Activated T-cell treated with anti-CD3 and anti-CD28 coated beads, Interleukin-2, amount 50 U/mL, for 4 hours (primary cell): ENCODE measurements at places on chromosomes 11 and 22.

GRCh38 chr22:26589845-26590736, at the start of gene TPST2:
TPST2 (minus strand) TSS chr22:26590132; CDS start chr22:26541630, 48,502 bp downstream.
- peak; percentile 77 for DNase-seq

DNA sequence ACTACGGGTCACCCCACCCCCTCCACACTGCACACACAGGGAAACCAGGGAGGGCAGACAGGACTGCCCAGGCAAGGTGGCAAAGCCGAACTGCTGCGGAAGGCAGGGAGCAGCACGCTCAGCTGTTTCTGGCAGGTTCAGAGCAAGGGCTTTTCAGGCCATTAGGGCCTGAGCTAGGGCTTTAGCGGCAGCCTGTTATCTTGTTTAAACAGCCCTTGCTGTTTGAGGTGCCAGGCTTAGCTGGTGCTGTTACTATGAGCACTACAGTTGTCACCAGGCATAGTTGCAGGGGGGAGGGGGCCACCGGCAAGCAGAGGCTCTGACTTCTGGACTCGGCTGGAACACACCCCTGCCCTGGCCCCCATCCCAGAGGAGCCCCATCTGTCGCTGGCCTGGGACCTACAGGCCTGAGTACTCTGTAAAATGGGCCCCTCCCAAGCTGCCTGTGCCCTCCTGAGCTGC, 34.9 kb downstream of the RSPH14 start:
- DNase-seq = no peak

- no peak for DNase-seq
These were observed 123.6 kb downstream of the TRIM44 start for GRCh38 chr11:35786188-35786587.

GRCh38 chr22:46094676-46095075, 55.6 kb upstream of the PPARA start:
- no peak for DNase-seq

DNA sequence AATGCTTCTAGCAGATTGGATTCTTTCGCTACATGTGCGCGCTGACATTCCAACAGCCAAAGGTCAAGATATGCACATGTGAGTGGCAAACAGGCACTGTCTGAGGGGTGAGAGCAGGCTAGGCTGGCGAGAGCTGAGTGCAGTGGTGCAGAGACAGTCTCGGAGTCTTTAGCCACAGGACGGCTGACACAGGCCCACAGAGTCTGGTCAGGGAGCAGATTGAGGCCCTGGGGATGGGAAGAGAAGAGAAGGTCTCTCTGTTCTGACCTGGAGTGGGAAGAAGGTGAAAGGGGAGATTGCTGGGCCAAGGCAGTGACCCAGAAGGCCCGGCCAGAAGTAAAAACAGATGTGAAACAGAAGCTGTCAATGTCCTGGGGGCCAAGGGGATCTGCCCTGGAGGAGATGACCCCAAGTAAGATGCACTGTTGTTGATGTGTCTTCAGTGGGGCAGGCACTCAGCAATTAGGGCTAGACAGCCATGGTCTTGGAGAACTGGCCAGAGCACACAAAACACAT, 197.8 kb downstream of the ETS1 start:
- DNase-seq = no peak

DNA sequence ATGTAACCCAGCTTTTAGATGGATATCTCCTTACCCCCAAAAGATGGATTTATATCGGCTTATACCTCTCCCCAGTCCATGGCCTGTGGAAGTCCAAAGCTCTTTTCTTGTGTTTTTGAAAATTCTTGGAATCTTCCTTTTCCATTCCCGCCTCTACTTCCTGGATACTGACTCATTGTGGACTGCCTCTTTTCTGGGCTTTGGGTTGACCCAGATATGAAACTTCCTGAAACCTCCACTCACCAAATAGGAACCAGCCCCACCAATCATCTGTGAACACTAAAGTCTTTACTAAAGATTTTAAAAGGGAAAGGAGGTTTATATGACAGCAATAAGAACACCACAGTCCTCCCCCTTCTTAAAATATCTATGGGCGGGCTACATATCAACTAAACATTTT, 163.4 kb upstream of the SYN3 start:
- no peak for DNase-seq
